ENCODE measurements at places on chromosomes 12 and 14. TPM values are rescaled to one million over a fixed set of nuclear protein-coding genes. Genes with fewer than 3 reads are reported as not detected.

Gene IL23A
- not detected for total RNA-seq

Gene PCED1B
- total RNA-seq: not detected

Gene ADAMTS20
- not detected for total RNA-seq

Gene SCARB1
- total RNA-seq: 10.7 TPM

Gene PRORP
- 14.6 TPM for total RNA-seq

Gene CLEC4E
- total RNA-seq: not detected

Gene CPNE6
- total RNA-seq: not detected

Gene PTGER2
- 5.6 TPM for total RNA-seq

Gene TPPP2
- total RNA-seq: not detected

Gene DPY19L2
- total RNA-seq: 0.68 TPM

Gene PMEL
- 0.44 TPM for total RNA-seq

Gene NAV3
- 16.3 TPM for total RNA-seq

Gene RAD51AP1
- 1.7 TPM for total RNA-seq

Gene PZP
- total RNA-seq: not detected

Gene KLRC4
- not detected for total RNA-seq

Gene P2RX7
- not detected for total RNA-seq

Gene MYF5
- total RNA-seq: not detected

Gene NUP37
- total RNA-seq: 27.0 TPM

Gene MSI1
- not detected for total RNA-seq

Gene BICDL1
- not detected for total RNA-seq

Gene ANO4
- total RNA-seq: 0.56 TPM

Gene PPP4R4
- not detected for total RNA-seq

Gene SMCO2
- total RNA-seq: not detected

Gene ADGRD1
- total RNA-seq: 1.1 TPM

Gene FBLN5
- total RNA-seq: 124 TPM

Gene GMFB
- total RNA-seq: 40.9 TPM

Gene OR4L1
- total RNA-seq: not detected

Gene RD3L
- not detected for total RNA-seq

Gene CMKLR1
- 0.50 TPM for total RNA-seq

Gene IL31
- total RNA-seq: not detected

Gene SPIC
- total RNA-seq: not detected

Gene FOXA1
- total RNA-seq: not detected

Gene NFE2
- not detected for total RNA-seq

Gene CLEC1A
- total RNA-seq: 2.4 TPM

Gene SLC4A8
- total RNA-seq: 0.06 TPM

Gene GLI1
- 0.05 TPM for total RNA-seq

Gene JAG2
- total RNA-seq: 1.9 TPM

Gene TOMM20L
- not detected for total RNA-seq

Gene IKZF4
- 2.6 TPM for total RNA-seq

Gene RFLNA
- 1.5 TPM for total RNA-seq

Gene HCAR2
- total RNA-seq: not detected

Gene RAB15
- 4.2 TPM for total RNA-seq

Gene KRT6B
- total RNA-seq: not detected

Gene ABCC9
- 3.6 TPM for total RNA-seq

Data from cardiac ventricle fibroblast (primary cell).